Stimulated activated naive CD4-positive, alpha-beta T cell (primary cell): ENCODE measurements at places on chromosomes 1 and 21.

- no peak for DNase-seq
Measured at GRCh38 chr1:60152891-60153290, 79.3 kb upstream of the C1orf87 start.

- DNase-seq, result no peak
Measured at GRCh38 chr1:228478912-228479711, 8.1 kb upstream of the RNF187 start.

DNA sequence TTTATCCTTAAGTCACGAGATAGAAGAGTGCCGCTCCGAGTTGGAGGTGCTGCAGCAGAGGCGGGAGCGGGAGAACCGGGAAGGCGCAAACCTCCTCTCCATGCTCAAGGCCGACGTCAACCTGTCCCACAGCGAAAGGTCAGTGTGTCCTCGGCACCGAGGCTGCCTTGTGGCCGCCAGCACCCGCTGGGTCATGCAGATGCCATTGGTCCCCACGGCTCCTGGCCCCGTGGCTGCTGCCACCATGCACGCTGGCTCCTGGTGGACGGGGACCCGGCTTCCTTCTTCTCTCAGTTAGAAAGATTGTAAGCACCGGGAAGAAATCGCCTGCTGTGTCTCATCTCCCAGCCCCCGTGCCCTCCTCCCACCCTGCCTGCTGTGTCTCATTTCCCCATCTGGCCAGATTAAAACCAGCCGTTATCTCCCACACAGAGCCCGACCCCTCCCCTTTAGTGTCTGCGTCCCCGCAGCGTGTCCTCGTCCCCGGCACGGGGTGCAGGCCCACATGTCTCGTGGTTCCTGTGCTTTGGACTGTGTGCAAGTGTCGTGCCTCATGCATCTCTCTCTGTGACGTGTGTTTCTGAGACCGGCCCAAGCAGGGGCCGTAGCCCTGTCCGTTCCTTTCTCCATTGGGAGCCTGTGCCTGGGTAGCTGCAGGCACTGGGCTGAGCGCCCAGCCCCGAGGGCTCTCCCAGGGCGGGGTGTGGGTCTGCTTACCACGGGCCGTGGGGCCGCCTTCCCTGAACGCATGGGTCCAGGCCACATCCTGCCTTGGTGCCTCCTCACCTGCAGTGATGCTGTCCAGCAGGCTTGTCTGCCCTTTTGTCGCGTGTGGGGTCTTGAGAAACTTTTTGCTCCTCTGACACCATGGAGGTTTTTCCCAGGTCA lies 62.1 kb downstream of the PCNT start:
- DNase-seq, result no peak

DNA sequence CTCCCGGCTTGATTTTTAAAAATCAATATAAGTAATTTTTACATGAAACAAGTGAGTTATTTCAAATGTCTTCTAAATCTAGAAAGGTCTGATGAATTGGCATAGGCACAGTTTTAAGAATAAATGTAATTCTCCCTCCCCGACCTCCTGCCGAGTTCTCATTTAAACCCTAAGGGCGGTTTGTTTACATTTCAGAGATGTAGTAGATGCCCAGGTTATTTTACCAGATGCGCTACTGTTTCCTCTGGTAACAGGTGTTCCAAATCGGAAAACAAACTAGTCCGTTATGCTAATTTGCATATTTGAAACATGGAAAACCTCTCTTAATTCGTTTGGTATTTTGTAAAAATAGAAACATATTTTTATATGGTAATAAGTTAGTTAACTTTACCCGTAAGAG lies 53.8 kb upstream of the CFAP126 start:
- DNase-seq, result no peak
